Eye (tissue), 1 donor: ENCODE measurements at places on chromosomes 1 and 21.
A peak's percentile ranks its signal among the peaks of the same experiment; 100 is the strongest.

DNA sequence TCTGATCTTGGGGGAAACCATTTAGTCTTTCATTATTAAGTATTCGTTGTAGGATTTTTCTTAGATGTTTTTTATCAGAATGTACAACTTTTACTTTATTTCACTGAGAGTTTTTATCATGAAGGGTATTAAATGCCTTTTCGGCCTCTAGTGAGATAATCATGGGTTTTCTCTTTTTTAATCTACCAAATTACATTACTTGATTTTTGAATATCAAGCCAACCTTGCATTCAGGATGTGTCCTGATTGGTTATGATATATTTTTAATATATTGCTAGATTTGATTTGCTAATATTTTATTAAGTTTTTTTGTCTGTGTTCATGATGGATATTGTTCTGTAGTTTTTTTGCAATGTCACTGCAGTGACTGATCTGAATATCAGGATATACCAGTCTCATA, 9.4 kb downstream of the NUF2 start:
- peak; percentile 8 for DNase-seq

DNA sequence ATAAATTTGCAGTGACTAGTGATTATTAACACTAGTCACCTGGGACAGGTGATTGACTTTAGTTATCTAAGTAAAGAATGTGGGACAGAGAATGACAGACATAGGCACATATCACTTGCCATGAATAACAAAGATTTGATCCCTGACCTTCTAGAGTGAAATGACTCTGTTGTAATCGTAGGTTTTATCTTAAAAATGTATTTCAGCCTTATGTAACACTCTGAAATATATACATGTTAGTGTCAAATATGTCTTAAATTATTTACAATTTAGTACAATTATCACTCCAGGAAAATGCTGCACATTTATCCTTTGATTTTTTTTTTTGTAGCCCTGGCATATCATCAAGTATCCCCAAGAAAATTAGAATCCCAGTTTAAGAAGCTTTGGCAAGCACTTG, 186.4 kb upstream of the PTGFR start:
- DNase-seq: no peak

GRCh38 chr1:19445417-19446342, 39.7 kb downstream of the CAPZB start:
- peak; percentile 45 for DNase-seq

DNA sequence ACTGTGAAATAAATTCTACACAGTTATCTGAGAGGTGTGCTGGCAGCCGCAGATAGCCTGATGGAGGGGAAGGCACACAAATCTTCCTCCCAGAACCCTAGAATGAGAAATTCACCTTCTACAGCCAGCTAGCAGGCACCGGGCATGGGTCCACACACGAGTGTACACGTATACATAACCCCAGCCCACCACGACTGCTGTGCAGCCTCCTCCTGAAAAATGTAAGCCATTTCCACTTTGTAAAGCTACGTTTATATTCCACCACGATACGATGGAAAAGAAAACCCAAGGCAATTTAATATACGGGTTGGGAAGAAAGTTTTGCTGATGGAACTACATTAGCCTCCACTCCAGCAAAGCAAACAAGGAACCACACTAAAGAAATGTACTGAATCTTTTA, 1.8 kb downstream of the BTG3 start:
- DNase-seq: no peak

DNA sequence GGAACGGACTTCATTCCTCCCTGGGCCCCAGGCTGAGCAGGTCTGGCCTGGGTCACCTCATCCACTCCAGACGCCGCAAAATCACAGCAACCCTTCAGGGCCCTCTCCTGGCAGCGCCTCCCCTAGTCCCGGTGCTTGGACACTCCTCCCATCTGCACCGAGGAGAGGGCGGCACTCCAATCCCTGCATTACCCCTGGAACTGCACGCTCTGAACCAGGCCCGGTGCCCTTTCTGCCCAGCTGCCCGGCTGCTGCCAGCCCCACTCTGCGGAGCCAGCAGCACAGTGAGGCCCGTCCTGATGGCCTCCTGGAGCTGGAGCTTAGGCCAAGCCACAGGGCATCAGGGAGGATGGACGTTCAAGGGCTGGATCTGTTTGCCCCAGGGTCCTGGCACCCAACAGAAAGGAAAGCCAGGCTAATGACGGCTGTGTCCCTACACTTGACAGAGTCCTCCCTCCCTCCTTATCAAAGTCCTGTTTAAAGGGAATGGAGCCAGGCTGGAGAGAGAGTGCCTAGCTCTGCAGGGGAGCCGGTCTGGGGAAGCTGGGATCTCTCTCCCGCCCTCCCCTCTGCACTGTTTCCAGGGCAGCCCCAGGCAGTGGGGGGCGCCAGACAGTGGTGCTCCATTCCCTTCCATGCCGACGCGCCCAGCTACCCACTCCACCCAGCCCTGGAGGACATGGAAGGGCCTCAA, 12.7 kb downstream of the COL6A2 start:
- DNase-seq: no peak

GRCh38 chr1:117932576-117932975, 3.0 kb downstream of the WDR3 start:
- no peak for DNase-seq

DNA sequence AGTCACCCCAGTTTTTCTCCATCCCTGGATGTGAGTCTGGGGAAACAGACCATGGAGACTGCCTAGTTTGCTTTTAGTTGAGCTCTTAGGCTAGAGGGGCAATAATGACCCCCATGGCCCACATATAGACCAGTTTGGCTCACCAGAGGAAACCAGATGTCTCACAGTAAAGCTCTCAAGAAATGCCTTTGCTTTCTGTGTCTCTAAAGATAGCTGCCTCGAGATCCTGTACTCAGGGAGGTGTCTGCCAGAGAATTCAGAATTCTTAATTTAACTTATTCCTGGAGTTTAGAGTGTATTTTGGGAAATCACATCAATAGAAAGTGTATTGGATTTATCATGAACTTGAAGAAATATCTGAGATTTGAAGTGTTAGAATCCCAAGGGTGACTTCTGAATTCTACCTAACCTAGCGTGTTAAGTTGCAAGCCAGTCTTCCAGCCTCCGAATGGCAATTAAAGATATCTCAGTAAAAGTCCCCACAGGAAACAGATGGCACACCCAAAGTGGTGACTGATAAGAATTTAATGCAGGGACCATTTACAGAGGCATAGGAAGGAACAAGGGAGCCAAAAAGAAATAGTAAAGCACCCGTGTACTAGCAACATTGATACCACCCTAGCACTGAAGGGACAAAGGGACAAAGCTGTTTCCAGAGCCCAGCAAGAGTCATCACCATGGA, 37.1 kb downstream of the STYXL2 start:
- no peak for DNase-seq

- no peak for DNase-seq
These were observed 1452.3 kb downstream of the NCAM2 start for GRCh38 chr21:22450507-22450906.

GRCh38 chr1:53807916-53808315, 30.2 kb downstream of the NDC1 start:
- DNase-seq: peak; percentile 22

DNA sequence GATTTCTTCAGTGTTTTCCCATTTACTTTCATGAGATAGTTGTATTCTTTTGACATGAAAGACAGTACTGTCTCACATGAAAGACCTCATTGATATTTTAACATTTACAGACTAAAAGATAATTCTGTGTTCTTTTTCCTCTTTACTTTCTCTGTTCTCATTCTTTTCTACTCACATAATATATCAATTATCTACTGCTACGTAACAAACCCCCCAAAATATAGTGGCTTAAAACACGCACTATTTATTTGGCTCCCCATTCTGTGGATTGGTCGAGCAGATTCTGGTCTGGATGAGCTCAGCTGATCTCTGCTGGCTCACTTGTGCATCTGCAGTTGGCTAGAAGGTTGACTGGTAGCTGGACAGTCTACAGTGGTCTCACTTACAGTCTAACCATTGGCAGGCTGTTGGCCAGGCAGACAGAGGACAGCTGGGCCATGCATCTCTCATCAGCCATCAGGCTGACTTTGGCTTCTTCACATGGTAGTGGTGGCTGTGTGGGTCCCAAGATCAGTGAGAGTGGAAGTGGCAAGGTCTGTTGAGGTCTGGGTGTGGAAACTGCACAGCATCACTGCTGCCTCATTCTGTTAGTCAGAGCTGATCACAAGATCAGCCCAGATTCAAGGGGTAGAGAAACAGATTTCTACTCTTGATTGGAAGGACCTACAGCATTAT, 63.2 kb downstream of the MPZL1 start:
- no peak for DNase-seq

GRCh38 chr1:109556563-109556962, 8.1 kb downstream of the GNAI3 start:
- no peak for DNase-seq
